A549 treated with ZK216348 at 1 μM for 4 hours (cell line): ENCODE measurements at places on chromosomes 12 and 14. TPM values are rescaled to one million over a fixed set of nuclear protein-coding genes. Genes with fewer than 3 reads are reported as not detected.

Gene SINHCAF
- total RNA-seq: 33.5 to 60.3 TPM (median 42.5 TPM) in 5 replicates

Gene OLR1
- 0.40 to 2.4 TPM (median 0.95 TPM) in 5 replicates for total RNA-seq

Gene IQSEC3
- not detected in 5 replicates for total RNA-seq

Gene NDRG2
- total RNA-seq: 1.8 to 3.8 TPM (median 3.4 TPM) in 5 replicates

Gene IL31
- total RNA-seq: not detected in 5 replicates
